NCI-H187 (cell line): ENCODE measurements at places on chromosomes 7 and 10.

DNA sequence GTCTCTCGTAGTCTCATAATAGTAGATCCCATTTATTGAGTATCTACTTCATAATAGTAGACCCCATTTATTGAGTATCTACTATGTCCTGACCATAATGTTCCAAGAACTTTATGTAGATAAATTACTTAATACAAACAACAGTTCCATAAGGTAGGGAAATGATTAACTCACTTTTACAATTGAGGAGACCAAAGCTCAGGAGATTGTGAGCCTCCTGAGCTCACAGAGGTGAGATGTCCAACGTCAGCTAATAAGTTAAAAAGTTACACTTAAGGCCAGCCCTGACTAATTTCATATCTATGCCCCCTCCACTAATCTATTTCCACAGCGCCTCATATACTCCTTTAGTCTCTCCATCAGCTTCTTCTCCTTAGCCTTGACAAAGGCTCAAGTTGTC is 17.5 kb upstream of the GGCT start:
- no peak for DNase-seq

DNA sequence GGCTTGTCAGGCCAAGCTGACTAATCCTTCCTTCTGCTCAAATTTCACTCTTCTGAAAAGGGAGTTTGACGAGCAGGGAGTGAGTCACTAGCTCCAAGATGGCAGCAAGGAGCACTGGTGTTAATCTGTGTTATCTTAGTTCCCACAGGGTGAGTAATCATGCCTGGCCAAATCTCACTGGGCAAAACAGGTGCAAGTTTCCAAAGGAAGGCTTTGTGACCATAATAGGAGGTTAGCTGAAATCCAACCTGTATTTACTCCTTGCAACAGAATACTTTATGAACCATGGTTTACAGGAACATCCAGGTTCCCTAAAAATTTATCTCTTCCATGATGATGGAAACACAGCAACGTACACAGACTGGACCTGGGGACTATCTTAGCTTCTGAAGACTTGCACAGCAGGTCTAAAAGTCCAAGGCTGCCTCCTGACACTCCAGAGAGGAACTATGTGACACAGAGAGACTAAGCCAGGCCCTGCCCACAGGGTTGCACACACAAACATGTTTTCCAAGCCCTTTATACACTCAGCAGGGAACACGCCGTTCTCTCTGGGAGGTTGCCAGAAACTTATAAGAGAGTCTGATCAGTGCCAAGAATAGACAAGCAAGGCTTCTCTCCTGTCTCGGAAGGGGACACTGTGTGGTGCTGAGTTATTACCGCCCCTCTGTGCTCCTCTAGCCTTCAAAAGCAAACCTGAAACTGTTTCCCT is 46.3 kb downstream of the PDK4 start:
- DNase-seq = no peak

DNA sequence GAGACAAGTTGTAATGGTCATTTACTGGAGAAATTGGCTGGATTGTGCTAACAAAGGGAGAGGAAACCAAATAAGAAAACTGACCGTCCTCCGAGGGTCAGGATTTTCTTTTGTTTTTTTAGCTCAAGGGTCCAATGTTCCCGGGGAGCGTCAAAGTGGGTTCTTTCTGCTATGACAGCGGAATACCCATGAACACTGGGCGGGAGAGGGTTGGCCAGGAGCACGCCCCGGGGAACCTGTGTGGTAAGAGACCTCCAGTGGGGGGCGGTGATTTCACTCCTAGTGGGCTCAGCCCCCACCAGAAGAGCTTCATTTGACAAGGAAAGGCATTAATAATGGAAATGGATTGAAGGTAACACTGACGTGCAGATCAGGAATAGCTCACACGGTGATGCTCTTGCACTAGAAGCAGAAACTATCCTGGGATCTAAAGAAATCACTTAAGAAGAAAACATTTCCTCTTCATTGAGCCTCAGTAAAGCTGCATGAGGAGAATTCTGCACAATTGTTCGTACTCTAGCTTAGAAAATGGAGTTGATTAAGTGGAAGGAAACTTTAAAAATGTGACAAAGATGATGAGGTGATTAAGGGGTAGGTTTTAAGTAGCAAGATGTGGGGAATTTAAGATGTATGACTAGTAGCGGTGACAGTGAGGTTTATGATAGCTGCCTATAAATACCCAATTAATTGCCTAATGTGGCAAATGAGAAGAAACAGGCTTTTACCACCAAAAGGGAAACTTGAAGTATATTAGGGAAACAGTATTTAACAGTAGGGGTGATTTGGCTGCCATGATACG is 627.2 kb downstream of the SUGCT start:
- no peak for DNase-seq

DNA sequence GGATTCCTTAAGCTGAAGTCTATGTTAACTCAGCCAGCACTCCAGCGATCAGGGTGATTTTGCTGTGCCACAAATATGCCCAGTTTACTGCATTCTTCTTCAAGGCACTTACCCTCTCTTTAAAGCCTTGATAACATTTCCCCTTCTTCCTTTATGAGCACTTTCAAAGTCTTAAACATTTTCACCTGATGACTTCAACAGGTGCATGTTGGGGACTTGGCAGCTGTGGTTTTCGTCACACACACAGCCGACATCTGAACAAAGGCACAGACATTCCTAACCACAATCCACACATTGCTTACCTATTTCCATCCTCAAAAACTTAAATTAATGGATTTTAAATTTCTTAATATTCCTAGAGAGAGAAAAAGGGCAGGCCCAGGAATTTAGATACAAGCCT is 331.5 kb downstream of the CRPPA start:
- no peak for DNase-seq

DNA sequence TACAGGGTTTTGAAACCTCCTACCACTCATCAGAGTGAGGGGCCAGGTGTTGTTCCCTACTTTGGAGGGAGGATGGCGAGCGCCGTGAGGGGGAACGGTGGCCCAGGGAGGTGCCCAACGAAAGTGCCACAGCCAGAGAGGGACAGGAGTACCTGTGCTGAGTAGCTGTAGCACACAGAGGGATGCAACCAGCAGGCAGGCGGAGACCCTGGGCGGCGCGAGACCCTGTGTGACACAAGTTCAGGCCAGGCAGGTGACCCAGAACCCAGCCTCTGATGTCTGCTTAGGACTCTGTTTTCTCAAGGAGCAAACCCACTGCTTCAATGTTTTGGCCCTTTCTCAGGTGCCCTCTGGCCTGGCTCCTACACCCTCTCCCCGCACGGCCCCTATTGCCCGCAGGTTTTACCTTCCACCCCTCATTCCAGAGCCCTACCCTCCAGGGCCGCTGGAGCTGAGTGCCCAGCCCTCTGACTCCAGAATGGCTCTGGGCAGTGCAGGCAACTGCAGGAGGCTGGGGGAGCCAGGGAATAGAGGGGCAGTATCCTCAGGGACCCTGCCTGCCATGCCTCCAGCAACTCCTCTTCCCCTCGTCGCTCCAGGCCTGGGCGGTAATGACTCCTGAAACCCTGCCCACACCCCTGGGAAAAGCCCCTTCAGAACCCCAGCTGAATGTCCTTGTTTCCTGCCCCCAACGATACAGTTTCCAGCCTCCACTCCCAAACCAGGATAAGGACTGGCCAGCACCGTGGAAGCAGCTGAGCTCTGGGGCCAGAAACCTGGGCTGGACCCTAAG is 164.1 kb upstream of the RHEB start:
- no peak for DNase-seq

DNA sequence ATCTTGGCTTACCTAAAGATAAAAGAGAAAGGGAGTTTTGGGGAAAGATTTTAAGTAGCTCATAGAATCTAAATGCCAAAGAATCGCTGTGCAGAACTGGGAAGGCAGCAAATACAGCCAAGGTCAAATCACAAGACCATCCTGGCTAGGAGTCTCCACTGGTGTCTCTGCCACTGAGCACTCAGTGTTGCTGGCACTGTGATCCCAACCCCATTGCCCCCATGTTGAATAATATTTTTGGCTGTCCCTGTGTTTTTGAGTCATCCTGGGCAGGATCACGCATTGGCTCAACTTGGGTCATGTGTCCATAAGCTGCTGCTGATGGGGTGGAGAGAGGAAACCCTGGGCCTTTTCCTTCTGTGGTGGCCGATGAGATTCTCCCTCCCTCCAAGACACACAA is 21.2 kb downstream of the TLX1 start:
- DNase-seq = no peak

- no peak for DNase-seq
Observed at GRCh38 chr7:149558149-149558861, 60.7 kb upstream of the ZNF746 start.

DNA sequence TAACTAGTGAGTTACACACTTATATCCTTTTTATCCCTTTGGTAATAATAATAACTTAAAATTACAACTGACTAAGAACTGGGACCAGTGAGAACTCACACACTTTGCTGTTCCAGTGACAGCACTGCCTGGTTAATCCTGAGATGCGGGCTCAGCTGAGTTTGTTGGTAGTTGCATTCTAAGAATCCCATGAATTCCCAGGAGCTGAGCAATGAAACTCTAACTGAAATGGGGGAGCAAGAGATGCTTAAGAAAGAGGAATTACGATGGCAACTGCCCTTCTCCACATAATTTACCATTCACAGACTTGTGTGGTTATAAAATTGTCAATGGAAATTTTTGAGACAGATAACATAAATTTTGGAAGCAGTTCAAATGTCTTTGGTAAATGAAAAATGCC is 659.4 kb downstream of the MAGI2 start:
- no peak for DNase-seq

DNA sequence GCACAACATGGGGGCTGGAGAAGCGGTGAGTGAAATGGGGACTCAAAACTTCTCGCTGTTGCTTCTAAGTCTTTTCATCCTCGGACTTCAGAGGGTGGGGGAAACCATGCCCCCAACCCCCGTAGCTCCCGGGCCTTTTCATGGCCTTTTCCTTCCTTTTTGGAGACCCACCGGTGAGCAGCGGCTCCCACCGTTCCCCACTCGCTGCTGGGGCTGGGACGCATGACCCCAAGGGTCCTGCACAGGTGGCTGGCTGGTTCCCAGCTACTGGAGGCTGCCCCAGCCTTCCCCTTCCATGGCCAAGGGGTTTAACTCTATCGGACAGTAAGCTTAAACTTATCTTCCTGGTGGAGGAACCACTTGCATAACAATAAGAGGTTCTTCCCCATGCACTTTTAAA is 194.3 kb upstream of the FERD3L start:
- DNase-seq = no peak

DNA sequence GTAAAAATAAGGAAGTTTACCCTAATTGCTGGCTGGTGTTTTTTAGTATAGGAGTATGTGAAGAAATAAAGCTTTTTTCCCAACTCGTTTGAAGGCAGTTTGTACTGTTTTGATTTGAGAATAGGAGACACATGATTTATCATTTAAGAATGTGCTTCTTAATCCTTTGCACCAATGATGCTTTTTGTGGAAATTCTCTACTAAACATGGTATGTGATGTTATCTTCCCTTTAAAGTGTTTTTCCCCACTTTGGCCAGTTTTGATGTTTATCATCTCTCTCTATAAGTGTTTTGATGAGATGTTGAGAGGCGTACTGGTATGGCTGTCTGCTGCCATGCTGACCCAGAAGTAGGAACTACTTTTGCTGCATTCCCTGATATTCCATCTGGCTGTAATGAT is 85.1 kb downstream of the SUGCT start:
- no peak for DNase-seq

DNA sequence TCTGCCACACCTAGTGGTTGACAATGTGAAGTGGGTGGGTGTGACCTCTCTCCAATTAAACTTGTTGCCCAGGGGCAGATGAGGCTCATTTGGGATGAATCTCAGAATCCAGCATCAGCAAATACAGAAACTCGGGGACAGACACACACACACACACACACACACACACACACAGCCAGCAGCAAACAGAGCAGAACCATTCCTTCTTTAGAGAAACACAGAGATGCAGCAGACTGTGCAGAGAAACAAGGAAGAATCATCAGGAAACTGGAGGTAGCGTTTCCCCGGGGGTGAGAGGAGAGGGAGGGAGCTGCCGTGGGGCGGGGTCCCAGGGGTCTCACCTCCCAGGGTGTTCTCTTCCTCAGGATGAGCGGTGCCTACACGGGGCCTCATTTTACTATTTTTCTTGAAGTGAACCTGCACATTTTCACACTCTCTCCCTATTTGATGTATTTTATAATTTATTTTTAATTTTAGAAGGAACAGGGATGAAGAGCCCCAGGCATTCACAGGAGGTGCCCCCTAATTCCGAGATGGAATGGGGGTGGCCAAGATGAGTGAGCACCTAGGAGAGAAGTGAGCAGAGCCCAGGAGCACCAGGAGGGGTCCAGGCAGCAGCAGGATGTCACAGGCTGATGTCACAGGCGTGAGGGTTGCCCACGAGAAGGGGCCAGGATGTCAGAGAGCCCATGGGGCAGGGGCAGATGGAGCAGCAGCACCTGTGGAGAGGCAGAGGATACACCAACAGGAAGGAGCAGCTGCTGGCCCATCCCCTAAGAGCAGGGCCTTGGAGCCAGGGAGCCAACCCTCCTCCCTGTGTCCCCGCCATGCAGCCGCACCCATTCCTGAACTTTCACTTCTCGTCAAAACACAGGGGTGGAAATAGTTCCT is 85.3 kb upstream of the PPP2R2D start:
- DNase-seq = no peak

- DNase-seq = no peak
Observed at GRCh38 chr10:3398825-3399646, 226.5 kb upstream of the PITRM1 start.

GRCh38 chr7:107913851-107914250 is 22.9 kb downstream of the DLD start:
- no peak for DNase-seq

- no peak for DNase-seq
Observed at GRCh38 chr7:19094598-19095352, 22.7 kb downstream of the TWIST1 start.

- no peak for DNase-seq
Observed at GRCh38 chr7:152112829-152113228, 87.4 kb downstream of the GALNT11 start.

DNA sequence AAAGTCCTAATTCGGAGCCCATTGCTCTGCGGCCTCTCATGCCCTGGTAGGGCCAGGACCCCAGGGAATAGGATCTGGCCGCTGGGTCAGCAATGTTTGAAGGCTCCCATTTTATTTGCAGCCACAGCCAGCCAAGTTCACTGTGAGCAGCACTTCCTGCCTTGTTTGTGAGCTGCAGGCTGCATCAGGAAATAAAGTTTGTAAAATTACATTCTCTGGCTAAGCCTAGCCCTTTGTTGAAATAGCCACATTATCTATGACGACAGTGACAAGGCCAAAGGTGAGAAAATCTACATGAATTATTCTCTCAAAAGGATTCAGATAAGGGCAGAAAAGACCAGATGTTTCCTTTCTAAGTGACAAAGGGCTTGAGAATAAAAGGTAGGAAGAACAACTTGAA is 23.7 kb upstream of the ITGB1 start:
- no peak for DNase-seq

DNA sequence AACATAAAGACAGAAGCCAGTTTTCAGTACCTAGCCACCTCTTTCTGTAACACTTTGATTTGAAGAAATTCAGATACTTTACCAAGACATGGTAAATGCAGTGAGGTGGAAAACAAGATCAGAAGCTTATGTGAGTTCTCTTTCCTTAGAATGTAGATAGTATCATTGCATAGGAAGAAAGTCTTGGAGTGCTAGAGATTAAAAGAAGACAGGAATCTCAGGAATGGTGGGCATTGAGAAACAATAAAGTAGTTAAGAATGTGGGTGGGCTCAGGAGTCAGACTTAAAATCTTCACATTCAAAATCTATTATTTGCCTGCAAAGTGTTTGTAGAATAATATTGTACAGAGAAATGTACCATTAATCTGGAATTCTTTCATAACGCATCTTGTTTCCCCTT is 58.9 kb downstream of the POLL start:
- no peak for DNase-seq
